ENCODE measurements at places on chromosomes 7 and 10. TPM values are rescaled to one million over a fixed set of nuclear protein-coding genes. Genes with fewer than 3 reads are reported as not detected.

DNA sequence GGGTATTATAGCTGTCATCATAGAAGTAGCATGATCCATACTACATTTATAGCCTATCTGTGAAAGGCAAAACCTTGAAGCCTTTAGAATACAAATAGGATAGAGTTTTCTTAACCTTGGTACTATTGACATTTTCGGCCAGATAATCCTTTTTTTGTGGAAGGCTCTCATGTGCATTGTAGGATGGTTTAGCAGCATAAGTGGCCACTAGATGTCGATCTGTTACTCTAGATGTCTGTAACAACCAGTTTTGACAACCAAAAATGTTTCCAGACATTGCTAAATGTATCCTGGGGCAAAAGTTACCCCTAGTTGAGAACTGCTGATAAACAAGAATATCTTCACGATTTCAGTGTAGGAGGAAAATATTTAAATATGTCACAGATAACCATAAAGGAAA lies 319.4 kb upstream of the GALNT17 start:
- peak; percentile 3 for DNase-seq

- peak; percentile 49 for DNase-seq
Observed at GRCh38 chr7:84674236-84674913, 479.8 kb upstream of the SEMA3A start.

GRCh38 chr7:44184206-44184872 lies 4.9 kb downstream of the GCK start:
- DNase-seq = peak; percentile 90

DNA sequence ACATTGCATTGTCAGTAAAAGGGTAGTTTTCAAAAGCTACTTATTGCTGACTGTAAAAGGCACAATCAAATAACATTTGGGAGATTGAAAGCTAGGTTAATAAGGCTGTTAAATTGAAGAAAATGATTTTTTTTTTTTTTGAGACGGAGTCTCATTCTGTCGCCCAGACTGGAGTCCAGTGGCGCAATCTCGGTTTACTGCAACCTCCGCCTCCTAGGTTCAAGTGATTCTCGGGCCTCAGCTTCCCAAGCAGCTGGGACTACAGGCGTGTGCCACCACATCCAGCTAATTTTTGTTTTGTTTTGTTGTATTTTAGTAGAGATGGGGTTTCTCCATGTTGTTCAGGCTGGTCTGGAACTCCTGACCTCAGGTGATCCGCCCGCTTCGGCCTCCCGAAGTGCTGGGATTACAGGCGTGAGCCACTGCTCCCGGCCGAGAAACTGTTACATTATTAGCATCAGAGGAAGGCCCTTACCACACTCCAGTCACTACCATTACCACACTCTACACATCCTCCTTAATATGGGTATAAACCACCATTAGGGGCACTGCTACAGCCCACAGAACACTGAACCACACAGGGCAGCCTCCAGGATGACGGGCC lies 1.0 kb downstream of the CYP51A1 start:
- no peak for DNase-seq

GRCh38 chr10:131928248-131929095 lies 27.7 kb downstream of the PPP2R2D start:
- no peak for DNase-seq

GRCh38 chr7:106283831-106284713 lies 711 bp downstream of the NAMPT start:
- DNase-seq = peak; percentile 59

GRCh38 chr10:111872591-111872990 lies 311.0 kb downstream of the GPAM start:
- DNase-seq = peak; percentile 35

Gene GNGT1
- total RNA-seq = not detected

- DNase-seq = no peak
Observed at GRCh38 chr7:66403564-66403963, 198.4 kb downstream of the TPST1 start.

Measured in LHCN-M2 (cell line).